ENCODE measurements at places on chromosomes 11 and 22. TPM values are rescaled to one million over a fixed set of nuclear protein-coding genes. Genes with fewer than 3 reads are reported as not detected.
A peak's percentile ranks its signal among the peaks of the same experiment; 100 is the strongest.

- H3K27ac ChIP-seq, result no peak overlapping the region
- H3K27me3 ChIP-seq, result no peaks in the 10 kb centered on the region
- no peaks in the 10 kb centered on the region for H3K4me1 ChIP-seq
- no peak overlapping the region for H3K4me3 ChIP-seq
Measured at GRCh38 chr11:61602775-61603569, 22.1 kb upstream of the SYT7 start.

Gene SAAL1
- 9.3 TPM for total RNA-seq

GRCh38 chr22:48920776-48921241 lies 906.9 kb downstream of the BRD1 start:
- DNase-seq, result peak; percentile 48
- H3K27ac ChIP-seq, result no peak overlapping the region
- H3K4me3 ChIP-seq, result no peak overlapping the region
- H3K4me1 ChIP-seq, result no peaks in the 10 kb centered on the region
- no peaks in the 10 kb centered on the region for H3K27me3 ChIP-seq
- no peaks in the 10 kb centered on the region for H3K36me3 ChIP-seq

Gene TMEM191B
- not detected for total RNA-seq

Gene CARNS1
- 9.3 TPM for total RNA-seq

- DNase-seq, result no peak
- H3K27me3 ChIP-seq, result no peaks in the 10 kb centered on the region
- H3K4me3 ChIP-seq, result no peak overlapping the region
- no peaks in the 10 kb centered on the region for H3K4me1 ChIP-seq
- H3K36me3 ChIP-seq, result peaks cover 14% of the 10 kb centered on the region
- no peak overlapping the region for H3K27ac ChIP-seq
Measured at GRCh38 chr11:32100495-32100894, 9.6 kb downstream of the RCN1 start.

GRCh38 chr11:118436639-118437207 lies 431 bp downstream of the KMT2A start:
- peak overlapping the region; percentile 84 for H3K4me3 ChIP-seq
- H3K36me3 ChIP-seq, result no peaks in the 10 kb centered on the region
- H3K27ac ChIP-seq, result peak overlapping the region; percentile 91
- H3K4me1 ChIP-seq, result peaks cover 7% of the 10 kb centered on the region
- DNase-seq, result peak; percentile 65
- no peaks in the 10 kb centered on the region for H3K27me3 ChIP-seq

DNA sequence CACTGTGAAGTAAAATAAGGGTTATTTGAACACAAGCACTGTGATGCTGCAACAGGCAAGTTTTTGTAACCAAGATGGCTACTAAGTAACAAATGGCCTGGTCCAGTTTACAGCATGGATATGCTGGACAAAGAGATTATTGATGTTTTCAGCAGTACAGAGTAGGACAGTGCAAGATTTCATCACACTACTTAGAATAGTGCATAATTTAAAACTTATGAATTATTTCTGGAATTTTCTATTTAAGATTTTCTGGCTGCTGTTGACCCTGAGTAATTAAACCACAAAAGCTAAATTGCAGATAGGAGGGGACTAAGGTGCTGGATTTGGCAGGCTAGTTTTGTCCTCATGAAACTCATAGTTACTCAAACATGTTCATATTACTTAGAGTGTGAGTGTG lies 33.1 kb downstream of the CEP295 start:
- no peak overlapping the region for H3K27ac ChIP-seq
- no peak overlapping the region for H3K4me3 ChIP-seq
- H3K27me3 ChIP-seq, result no peaks in the 10 kb centered on the region

DNA sequence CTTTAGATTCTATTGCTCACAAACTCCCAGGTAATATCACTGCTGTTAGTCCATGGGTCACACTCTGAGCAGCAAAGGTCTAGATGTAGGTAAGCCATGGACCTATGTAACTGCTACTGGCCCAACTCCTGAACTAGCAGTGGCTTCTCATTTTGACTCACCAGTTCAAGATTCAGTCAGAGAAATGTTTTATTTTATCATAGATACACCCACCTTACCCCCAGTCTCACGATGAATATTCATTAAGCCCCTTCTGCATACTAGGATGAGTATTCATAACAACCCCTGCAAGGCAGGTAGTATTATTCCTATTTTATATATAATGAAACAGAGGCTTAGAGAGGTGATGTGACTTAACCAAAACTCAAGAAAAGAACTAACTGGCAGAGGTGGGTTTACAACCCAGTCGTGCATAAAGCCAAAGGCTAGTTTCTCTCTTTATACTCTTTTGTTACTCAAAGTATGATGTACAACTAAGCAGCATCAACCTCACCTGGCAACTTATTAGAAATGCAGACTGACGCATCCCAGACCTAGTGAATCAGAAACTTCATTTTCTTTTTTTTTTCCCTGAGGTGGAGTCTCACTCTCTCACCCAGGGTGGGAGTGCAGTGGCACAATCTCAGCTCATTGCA lies 957.6 kb upstream of the CCDC90B start:
- H3K27ac ChIP-seq, result no peak overlapping the region
- no peaks in the 10 kb centered on the region for H3K4me1 ChIP-seq
- no peak for DNase-seq
- no peaks in the 10 kb centered on the region for H3K27me3 ChIP-seq
- no peaks in the 10 kb centered on the region for H3K36me3 ChIP-seq

DNA sequence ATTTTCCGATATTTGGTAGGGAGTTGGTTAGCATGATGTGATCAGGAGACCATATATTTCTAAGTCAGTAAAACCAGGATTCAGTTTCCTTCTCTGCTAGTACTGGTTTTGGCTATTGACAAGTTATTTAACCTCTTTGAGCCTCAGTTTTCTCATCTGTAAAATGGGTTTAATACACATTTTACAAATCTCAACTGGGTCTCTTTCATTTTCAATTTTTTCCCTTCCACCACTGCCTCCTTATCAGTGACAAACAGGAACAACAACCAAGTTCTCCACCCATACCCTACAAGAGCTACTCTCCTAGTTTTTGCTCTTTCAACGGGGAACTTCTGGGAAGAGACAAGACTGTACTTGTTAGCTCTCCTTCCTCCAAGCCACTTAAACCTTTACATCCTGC lies 6.2 kb upstream of the APLP2 start:
- no peak for DNase-seq
- H3K4me1 ChIP-seq, result no peaks in the 10 kb centered on the region
- peaks cover under 1% of the 10 kb centered on the region for H3K27me3 ChIP-seq
- H3K36me3 ChIP-seq, result no peaks in the 10 kb centered on the region
- no peak overlapping the region for H3K4me3 ChIP-seq

Gene TSG101
- 40.3 TPM for total RNA-seq

DNA sequence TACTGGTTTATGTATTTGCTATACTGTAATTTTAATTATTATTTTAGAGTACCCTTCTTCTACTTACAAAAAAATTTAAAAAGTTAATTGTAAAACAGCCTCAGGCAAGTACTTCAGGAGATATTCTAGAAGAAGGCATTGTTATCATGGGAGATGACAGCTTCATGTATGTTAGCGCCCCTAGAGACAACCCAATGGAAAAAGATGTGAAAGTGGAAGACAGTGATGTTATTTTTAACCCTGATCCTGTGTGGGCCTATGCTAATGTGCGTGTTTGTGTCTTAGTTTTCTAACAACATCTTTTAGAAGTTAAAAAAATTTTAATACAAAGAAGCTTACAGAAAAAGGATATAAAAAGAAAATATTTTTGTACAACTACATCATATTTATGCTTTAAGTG lies 205.0 kb downstream of the FAM76B start:
- no peaks in the 10 kb centered on the region for H3K4me1 ChIP-seq
- H3K4me3 ChIP-seq, result no peak overlapping the region
- H3K27me3 ChIP-seq, result no peaks in the 10 kb centered on the region
- no peak overlapping the region for H3K27ac ChIP-seq

DNA sequence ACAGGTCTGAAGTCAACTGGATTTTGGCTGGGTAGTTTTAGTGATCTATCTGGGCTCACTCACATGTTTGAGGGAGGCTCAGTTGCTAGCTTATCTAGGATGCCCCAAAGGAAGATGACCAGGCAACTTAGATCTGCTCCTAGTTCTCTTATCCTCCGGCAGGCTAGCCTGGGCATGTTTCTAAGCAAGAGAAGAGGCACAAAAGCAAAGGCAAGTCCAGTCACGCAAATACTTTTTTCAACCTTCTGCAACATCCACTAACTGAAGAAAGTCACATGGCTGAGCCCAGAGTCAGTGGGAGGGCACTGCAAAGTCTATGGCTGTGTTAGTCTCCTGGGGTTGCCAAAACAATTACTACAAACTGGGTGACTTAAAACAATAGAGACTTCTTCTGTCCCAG lies 32.9 kb upstream of the FSHB start:
- H3K4me3 ChIP-seq, result no peak overlapping the region
- no peak for DNase-seq
- no peak overlapping the region for H3K27ac ChIP-seq
- no peaks in the 10 kb centered on the region for H3K27me3 ChIP-seq
- no peaks in the 10 kb centered on the region for H3K36me3 ChIP-seq
- H3K4me1 ChIP-seq, result no peaks in the 10 kb centered on the region

DNA sequence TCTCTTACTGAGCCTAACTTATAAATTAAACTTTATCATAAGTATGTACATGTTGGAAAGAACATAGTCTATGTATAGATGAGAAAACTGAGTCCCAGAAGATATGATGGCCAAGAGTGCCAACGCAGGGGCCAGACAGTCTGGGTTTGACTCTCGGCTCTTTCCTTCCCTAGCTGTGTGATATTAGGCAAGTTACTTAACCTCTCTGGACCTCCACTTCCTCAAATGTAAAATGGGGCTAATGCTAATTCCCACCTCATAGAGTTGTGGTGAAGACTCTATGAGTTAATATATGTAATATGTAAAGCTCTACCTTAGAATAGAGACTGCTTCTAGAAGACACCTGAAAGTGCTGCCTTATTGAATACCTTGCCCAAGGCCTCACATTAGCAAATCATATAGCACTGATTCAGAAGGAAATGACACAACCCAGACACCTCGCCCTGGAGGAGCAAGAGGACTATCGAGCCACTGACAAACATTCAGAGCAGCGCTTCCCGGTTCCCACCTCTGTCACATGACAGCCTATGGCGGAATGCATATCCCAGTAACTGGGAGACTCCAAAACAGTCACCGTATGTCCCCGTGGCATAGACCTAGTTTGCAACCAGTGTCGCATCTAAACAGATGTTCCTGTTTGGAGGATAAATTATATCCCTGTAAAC lies 11.3 kb upstream of the CCDC86 start:
- DNase-seq, result no peak
- H3K27me3 ChIP-seq, result no peaks in the 10 kb centered on the region
- H3K27ac ChIP-seq, result no peak overlapping the region
- no peak overlapping the region for H3K4me3 ChIP-seq
- no peaks in the 10 kb centered on the region for H3K36me3 ChIP-seq

Gene SCGB1D2
- total RNA-seq, result not detected

Gene POTEH
- not detected for total RNA-seq

DNA sequence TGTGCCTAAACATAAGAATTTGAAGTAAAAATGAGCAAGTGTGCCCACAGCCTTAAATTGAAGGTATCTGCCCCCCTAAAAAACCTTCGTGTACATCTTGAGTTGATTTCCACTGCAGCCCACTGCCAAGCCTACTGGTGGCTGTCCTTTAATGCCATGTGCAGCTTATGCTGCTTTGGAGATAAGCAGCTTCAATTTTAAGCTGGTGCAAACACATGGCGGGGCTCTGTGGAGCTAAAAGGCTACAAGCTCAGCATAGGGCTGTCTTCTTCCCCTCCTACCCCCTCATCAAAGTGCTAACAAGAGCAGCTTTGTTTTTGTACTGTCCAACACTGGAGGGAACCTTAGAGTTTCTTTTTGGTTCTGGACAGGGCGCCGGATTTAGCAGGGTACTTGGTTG lies 128.5 kb upstream of the LMO1 start:
- DNase-seq, result no peak
- H3K4me1 ChIP-seq, result no peaks in the 10 kb centered on the region
- no peaks in the 10 kb centered on the region for H3K36me3 ChIP-seq
- H3K27ac ChIP-seq, result no peak overlapping the region
- H3K27me3 ChIP-seq, result no peaks in the 10 kb centered on the region
- H3K4me3 ChIP-seq, result no peak overlapping the region

DNA sequence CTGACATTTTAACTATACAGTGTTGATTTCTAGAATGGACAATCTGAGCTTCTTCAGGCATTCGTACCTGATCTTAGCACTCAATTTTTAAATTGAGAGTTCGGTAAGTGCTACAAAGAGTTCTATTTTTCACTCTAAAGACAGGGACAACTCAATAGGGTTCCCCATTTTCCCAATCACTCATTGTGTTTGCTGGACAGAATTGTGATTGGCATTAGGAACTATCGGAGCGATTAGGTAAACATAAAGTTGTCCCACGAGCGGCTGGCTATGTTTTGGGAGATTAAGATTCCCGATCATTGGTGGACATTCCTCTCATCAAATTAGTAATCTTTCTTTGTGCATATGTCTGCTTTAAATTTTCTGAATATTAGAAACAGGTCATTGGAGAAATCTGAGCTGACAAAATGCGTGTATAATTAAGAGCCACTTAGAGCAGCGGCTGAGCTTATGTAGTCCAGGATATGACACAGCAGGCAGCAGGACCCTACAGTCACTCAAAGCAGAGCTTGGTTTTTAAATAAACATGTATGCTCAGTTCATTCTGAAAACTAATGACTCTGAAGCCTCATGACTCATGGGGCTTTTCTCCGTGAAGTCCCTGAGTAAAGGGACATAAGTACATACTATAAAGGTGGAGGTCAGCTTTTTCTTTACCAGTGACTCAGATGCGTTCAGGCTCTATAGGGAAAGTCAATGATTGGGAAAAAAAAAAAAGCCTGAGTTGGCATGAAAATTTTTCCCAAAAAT lies 109.4 kb downstream of the GRIA4 start:
- no peak overlapping the region for H3K27ac ChIP-seq
- H3K27me3 ChIP-seq, result no peaks in the 10 kb centered on the region
- no peak for DNase-seq
- no peak overlapping the region for H3K4me3 ChIP-seq

GRCh38 chr11:102757823-102758549 lies 22.4 kb downstream of the MMP10 start:
- H3K27ac ChIP-seq, result no peak overlapping the region
- H3K4me3 ChIP-seq, result no peak overlapping the region
- no peaks in the 10 kb centered on the region for H3K27me3 ChIP-seq
- DNase-seq, result no peak

Gene MAJIN
- not detected for total RNA-seq

DNA sequence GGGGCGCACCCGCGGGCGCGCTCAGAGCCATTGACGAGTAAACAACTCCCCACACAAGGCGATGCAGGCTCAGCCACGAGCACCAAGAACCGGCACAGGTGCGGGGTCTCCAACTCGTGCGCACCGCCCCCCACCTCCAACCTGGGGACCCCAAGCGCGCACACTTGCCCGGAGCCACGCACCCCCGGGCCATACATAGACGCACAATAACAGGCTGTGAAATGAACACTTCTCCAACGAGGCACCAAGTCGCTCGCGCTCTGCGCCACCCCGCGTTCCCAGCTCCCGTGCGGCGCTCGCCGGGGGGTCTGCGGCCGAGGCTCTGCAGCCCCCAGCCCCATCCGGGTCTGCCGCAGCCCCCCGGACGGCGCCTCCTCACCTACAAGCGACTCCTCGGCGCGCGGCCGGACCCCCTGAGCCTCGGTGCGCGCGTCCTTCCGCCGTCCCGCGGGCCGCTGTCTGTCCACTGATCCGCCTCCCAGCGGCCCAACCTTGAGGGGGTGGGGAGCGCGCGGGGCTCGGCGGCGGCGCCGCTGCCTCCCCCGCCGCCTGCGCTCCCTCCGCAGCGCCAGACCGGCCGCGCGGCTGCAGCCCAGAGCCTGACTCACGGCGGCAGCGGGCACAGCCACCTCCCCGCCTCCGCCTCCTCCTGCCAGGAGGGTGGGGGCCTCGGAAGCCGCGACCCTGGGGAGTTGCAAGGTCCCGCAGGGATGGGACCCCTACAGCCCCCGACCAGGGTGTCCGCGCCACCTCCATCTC lies 1.6 kb downstream of the IFITM10 start:
- peak overlapping the region; percentile 59 for H3K4me3 ChIP-seq
- no peaks in the 10 kb centered on the region for H3K4me1 ChIP-seq
- H3K36me3 ChIP-seq, result peaks cover 4% of the 10 kb centered on the region
- no peaks in the 10 kb centered on the region for H3K27me3 ChIP-seq
